ENCODE measurements at places on chromosomes 12 and 14.

GRCh38 chr12:91316907-91317269 lies 134.3 kb upstream of the DCN start:
- no peak for DNase-seq

DNA sequence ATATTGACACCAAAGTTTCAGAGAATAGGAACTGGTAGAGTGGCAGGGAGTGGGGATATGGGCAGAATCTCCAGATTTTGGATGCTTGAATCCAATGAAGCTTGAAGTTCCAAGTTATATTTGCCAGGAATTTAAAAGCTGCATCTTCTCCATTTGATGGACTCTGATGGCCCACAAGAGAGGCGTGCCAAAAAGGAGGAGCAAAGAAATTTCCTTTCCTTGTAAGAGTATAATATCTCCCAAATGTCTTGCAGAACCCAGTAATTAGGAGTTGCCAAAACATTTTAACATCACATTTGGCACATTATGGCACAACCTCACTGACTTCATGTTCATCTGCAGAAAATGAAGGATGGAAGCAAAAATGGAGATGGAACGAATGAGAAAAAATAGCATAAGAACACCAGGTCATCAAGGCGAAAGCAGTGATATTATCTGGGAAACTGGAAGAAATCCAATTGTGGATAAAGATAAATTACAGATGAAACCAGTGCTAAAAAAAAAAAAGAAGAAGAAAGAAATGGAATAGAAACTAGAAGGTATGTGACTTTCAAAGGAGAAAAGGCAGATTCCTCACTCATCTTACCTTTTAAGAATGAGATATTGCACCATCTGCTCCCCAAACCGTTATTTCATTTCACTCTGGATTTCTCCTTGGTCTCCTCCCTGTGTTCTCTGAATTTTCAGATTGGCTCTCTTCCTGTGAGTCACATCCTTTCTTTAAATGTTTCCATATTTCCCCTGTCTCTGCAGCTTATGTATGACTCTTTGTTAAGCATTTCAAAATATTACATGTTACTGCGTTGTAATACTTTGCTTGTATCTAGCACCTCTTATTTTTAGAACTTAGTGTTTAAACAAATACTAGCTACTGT lies 13.5 kb upstream of the FLRT2 start:
- no peak for DNase-seq

DNA sequence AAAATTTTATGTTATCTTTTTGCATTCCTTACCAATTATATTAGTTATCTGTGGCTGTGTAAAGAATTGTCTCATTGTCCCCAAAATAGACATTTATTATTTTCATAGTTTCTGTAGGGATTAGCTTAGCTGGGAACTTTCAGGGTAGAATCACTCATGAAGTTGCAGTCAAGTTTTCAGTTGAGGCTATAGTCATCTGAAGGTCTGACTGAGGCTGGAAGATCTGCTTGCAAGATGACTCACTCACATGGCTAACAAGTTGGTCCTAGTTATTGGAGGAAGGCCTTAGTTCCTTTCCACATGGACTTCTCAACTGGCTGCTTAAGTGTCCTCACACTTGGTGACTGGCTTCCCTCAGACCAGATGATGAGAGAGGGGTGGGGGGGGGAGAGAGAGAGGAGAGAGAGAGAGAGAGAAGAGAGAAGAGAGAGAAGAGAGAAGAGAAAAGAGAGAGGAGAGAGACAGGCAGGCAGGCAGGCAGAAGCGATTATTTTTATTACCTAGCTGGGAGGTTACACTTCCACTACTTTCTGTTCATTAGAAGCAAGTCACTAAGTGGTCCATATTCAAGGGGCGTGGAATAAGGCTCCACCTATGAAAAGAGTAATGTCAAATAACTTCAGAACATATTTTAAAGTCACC lies 6.4 kb downstream of the AP5M1 start:
- no peak for DNase-seq

- DNase-seq = no peak
Measured at GRCh38 chr12:88469154-88469553, 111.1 kb downstream of the KITLG start.

- no peak for DNase-seq
Measured at GRCh38 chr14:52142504-52142903, 73.6 kb upstream of the NID2 start.

All from CD8-positive, alpha-beta T cell (primary cell).